Stimulated activated CD8-positive, alpha-beta memory T cell treated with anti-CD3 and anti-CD28 coated beads, Interleukin-15, amount 100 ng/mL, for 24 hours (primary cell): ENCODE measurements at places on chromosomes 16 and 17.

GRCh38 chr16:27700304-27700995, 150.5 kb downstream of the KATNIP start:
- no peak for DNase-seq

DNA sequence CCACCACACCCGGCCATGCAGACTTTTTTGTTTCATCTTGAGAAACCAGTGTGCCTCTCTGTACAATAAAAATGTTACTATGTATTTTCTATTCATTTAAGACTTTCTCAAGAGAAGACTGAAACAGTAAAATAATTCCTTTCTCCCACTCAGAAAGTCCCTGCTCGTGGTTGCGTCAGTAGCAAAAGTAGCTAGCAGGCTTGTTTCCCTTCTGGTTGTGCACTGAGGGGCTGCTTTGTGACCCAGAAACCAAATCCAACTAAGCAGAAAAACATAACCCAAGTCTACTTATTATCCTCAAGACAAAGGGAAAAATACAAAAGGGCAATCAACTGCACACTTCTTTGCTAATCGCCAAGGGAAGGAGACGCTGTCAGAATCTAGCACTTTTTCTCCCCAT, 3.4 kb upstream of the PNPO start:
- no peak for DNase-seq

- DNase-seq, result no peak
Measured at GRCh38 chr17:9865586-9865985, 39.5 kb downstream of the RCVRN start.

DNA sequence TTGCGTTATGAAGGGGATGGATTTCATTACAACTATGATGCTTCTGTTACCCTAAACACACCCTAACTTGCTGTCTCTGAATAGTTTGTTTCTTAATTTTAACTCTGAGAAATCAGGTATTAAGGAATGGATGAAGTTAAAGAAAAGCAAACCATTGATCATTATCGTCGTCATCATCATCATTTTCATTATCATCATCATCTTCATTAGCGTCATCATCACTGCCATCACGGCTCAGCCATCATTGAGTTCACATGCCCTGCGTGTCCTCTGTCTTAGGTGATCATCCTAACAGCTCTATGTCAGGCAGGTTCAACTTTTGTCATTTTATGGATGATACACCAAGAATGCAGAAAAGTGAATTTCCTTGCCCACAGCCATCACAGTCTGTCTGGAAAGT, 477.5 kb upstream of the EEF2KMT start:
- DNase-seq, result no peak

DNA sequence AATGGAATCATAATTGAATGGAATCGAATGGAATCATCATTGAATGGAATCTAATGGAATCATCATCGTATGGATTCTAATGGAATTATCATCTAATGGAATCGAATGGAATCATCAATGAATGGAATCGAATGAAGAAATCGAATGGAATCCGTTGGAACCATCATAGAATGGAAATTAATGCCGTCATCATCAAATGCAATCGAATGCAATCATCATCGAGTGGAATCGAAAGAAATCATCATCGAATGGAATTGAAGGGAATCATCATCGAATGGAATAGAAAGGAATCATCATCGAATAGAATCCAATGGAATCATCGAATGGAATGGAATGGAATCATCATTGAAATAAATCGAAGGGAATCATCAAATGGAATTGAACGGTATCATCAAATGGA, 217.2 kb downstream of the SHCBP1 start:
- no peak for DNase-seq

- DNase-seq, result no peak
Measured at GRCh38 chr17:82316651-82317393, 586 bp downstream of the CD7 start.

GRCh38 chr17:9768381-9768934, 22.9 kb downstream of the DHRS7C start:
- no peak for DNase-seq

DNA sequence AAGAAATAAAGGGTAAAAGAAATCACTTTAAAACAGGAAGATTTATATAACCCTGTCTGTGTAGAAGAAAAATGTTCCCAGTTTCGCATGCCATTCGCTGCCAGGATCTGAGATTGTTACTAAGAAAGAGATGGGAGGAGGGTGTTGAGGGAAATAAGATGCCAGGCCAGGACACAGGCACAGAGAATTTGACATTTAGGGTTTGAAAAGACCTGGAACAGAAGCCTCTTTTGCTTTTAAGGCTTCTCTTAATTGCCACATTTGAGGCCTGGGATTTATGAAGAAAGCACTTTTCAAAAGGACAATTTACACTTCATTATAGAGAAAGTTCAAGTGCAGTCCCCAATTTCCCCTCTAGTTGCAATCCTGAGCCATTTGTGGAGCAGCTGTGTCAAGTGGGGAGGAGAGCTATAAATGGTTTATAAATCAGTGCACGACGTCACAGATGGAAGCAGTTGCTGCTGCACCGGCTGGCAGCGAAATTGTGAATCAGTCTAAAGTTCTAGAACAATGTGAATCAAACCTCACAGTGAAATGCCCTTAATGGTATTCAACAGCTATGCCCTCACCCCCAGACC, 26.5 kb upstream of the C16orf87 start:
- no peak for DNase-seq

GRCh38 chr17:81192386-81193050, 26.5 kb upstream of the AATK start:
- DNase-seq, result no peak

GRCh38 chr17:28394337-28395116, 11.5 kb downstream of the SLC46A1 start:
- DNase-seq, result no peak

GRCh38 chr16:70578035-70578434, 54.4 kb downstream of the SF3B3 start:
- no peak for DNase-seq

DNA sequence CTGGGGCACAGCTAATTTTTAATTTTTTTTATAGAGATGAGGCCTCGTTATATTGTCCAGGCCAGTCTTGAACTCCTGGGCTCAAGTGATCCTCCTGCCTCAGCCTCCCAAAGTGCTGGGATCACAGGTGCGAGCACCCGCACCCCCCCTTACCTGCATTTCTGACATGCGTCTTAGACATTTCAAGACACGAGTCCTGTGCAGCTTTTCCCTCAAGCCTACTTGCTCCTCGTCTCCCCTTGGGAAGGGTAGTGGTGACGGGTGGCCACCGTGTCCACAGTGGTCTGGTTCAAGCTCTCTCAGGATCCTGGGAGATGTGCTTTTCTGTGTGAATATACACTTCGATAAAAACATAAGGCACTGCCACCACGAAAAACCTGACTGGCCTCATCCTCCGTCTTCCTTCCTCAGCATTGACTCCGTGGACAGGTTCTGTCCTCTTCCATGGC, 9.6 kb downstream of the CANT1 start:
- no peak for DNase-seq

DNA sequence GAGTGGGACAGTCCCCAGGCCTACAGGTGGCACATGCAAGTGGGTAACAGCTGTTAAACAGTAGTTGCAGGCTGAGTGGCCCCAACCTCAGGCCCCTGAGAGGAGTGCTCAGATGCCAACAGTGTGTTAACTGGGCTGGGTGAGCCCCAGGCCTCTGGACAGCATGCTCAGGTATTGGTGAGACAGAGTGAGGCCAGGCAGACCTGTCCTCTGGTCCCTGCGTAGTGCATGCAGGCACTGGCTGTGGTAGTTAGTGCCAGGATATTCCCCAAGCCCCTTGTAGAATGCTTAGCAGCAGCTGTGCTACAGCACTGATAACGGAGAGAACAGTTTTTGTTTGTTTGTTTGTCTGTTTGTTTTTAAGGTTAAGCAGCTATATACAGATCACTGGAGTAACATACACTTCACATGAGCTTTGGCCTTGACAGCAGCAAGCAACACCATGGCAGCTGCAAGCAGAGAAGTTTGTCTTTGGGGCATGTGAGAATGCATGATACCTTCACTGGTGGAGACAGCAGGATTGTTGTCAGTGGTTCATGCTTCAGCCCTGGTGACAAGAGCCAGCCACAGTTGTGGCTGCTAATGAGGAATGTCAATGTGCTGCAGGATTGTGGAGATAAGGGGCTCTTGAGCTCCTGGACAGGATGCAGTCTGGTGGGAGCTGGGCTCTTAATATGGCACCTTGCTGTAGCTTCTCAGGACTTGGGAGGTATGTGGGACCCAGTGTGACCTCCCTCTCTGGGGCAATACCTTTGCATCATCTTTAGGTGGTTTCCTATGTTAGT, 614.4 kb downstream of the CDH11 start:
- DNase-seq, result no peak

DNA sequence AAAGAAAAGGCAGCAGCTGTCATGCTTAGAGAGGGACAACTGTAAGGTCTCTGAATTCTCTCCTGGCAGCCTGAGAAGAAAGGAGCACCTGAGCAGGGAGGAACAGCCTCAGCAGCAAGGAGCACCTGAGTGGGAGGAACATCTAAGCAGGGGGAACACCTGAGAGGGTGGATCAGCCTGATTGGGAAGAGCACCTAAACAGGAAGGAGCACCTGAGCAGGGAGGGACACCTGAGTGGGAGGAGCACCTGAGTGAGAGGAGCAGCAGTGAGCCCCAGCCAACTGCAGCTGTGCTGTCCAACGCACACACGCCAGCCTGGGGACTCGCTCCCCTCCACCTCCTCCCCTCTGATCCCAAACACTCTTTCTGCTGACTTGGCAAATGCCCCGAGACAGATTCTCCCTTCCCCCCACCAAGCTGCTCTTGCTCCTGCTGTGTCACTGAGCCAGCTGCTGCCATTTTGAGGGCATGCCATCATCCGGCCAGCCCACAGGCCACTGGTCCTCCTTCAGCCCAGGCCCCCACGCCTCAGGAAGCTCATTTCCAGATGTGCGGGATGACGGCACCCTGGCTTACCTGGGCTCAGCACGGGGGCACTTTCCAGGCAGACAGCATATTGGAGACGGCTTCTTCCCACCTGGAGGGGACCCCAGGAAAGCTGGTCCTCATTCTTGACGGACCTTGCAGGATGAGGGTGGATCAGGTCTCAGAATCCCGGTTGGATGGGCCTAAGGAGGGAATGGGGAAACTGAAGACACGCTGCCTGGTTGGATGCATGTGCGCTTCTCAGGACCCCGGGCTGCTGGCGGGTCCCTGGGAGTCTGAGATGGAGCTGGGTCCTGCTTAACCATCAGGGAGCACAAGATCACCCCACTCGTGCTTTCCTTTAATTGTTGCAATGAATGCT, 57.7 kb upstream of the RBFOX3 start:
- no peak for DNase-seq

GRCh38 chr16:35319536-35320192, 1860.3 kb downstream of the TP53TG3F start:
- no peak for DNase-seq

- no peak for DNase-seq
Measured at GRCh38 chr17:35376245-35376644, 2.8 kb upstream of the SLFN11 start.

DNA sequence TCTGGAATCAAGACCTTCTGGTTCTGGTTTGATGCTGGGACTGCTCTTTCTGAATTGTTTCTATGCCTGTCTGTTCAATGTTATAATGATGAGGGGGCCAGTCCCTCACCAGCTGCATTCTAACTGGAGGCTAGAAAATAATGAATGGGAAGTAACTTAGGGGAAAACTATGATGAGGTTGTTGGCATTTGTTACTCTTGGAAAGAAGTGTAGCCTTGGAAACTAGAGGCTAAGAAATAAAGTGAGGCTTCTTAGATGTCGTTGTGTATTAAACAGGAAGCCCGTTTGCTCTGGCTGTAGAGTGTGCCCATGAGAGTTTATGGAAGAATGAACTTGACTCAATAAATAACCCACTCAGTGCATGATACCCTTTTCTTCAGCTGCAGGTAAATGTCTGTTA, 140.8 kb downstream of the PRKCA start:
- DNase-seq, result no peak

DNA sequence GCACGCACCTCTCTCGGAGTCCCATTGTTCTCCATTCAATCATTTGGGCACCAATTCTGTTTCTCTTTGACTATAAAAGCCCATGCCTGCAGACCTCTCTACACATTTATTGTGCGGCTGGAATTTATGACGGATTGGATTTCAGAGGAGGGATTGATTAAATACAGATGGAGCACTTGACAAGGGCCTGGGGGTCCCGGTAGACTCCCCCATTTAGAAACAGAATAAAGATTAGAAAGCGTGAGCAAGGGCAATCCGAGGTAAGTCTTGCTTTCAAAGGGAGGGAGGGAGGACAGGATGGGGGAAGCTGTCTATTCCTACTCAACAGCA, 15.1 kb upstream of the PITPNM3 start:
- DNase-seq, result no peak

DNA sequence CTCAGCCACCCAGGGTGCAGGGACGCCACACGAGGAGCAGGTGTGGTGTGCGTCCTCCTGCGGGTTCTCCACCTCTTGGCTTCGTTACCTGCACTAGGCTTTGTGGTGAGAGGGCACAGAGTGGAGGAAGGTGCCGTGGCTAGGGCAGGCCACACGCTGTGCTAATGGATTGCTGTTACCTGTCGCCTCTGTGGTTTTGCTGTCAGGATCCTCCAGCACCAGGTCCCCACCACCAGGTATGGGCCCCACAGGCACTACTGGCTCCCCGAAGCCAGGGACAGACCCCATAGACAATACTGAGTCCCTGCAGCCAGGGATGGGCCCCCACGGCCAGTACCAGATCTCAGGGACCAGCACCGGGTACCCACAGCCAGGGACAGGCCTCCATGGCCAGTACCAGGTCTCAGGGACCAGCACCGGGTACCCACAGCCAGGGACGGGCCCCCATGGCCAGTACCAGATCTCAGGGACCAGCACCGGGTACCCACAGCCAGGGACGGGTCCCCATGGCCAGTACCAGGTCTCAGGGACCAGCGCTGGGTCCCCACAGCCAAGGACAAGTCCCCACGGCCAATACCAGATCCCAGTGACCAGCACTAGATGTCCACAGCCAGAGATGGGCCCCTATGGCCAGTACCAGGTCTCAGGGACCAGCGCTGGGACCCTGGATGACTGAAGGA, 315.6 kb downstream of the SEC14L1 start:
- no peak for DNase-seq
